GM03348 (cell line): ENCODE measurements at places on chromosomes 7 and 10.

- no peak for DNase-seq
These were observed 12.7 kb downstream of the MMP21 start for GRCh38 chr10:125762692-125763648.

DNA sequence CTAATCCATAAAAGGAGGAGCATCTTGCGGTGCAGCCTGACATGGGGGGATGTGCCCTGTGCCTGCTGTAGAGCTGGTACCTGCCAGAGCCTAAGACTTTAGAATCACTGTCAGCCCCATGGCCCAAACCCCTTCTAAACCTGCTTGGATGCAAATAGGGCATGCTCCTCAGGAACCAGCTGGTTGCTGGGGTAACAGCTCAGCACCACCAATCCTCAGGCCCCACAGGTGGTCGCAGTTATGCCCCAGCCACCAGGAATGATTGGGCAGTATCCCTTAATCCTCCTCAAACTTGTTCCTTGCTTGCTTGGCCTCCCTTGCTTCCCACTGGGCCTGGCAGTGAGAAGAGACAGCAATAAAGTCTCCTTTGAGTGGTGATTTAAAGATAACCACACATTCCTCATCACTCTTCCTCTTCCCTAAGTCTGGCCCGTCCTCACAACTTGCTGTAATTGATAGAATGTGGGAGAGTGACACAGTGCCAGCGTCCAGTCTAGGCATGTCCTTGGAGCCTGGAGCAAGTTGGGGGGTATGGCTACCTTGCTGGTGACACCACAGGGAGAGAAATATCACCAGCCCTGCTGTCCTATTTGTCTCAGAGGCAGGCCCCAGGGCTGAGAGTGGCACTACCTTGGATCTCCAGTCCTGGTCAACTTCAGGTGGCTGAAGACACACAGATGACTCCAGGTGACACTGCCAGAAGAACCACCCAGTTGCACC is 43.0 kb downstream of the VSTM4 start:
- DNase-seq, result no peak

- no peak for DNase-seq
These were observed 409.4 kb downstream of the GRM8 start for GRCh38 chr7:126843336-126843735.

DNA sequence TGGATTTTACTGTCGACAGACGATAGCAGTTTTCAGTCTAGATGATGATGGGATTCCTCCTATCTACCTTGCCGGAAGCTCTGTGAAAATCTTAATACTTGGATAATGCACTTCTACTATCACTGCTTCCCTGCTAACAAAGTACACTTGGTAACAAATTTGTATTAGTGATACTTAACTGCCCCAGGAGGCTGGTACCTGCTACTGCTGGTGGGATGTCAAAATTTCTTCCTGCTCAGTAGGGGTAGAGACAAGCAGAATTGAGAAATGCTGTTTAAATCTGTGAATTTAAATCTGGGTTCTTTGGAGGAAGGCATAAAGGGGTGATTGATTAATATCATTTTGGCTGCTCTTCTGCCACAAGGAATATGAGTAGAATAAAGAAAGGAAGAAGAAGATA is 99.8 kb upstream of the STRIP2 start:
- DNase-seq, result no peak

- DNase-seq, result no peak
These were observed 40.9 kb upstream of the SEMA3E start for GRCh38 chr7:83689855-83690254.

DNA sequence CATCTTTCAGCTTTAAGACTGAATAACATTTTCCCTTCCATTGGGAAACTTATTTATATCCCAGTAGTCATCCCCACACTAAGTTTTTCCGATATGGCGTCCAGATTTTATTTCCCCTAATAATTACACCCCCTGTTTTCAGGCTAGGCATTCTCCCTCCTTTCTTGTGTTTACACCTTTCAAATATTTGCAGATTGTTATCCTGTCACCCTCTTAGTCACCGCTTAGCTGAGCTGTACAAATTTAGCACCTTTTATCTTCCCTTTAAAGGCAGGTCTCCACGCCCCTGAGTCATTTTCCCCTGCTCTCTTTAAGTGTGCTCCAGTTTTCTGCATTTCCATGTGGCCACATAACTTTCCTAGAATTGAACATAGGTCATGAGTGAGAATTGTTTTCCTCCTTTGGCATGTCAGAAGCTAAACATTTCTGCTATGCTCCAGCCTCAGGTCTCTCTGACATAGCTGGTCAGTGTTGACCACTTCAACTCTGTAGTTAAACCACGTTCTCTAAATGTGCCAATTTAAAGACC is 47.4 kb downstream of the LRRC4 start:
- no peak for DNase-seq

GRCh38 chr7:27048438-27048837 is 47.4 kb downstream of the HOXA1 start:
- no peak for DNase-seq

DNA sequence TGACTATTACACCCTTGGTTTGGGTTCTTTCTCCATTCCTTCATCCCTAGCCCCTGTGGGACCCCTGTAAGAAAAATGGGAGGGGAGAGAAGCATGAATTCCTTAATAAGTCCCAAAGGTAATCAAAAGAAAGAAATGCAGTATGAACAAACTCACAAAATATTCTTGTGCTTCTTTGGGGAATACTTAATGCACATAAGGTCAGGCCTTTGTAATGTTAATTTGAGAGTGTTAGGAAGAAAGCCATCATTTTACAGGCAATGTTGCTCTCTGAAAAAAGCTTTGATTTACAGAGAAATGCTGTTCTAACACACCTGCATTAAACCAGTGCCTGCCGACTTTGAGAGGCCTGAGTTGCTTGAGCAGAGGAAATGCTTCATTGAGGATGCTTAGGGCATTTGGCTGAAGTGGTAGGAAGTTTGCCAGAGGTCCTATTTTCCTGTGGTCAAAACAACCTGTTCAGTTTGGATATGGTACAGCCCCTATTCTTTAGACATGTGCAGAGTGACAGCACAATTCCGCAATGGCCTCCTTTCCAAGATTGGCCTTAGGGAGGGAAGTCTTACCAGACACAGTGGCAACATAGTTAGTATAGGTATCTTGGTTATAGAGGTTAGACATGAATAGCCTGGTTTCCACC is 643.4 kb downstream of the AUTS2 start:
- DNase-seq, result no peak

DNA sequence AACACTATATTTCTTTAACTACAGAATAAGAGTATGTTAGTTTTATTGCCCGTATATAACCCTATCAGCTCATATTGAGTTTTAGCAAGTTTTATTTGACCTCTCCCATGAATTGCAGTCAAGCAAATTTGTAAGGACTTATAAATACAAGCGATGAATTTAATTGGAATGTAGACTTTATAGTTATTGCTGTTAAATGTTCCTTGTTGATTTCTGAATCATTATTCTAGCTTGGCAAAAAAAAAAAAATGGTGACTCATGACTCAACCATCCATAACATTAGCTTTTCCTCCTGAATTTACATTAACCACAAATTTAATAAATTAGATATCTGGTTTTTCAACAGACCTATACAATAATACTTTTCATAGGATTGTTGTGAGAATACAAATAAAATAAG is 334.0 kb upstream of the LRRTM3 start:
- DNase-seq, result peak; percentile 13
